ENCODE measurements at places on chromosomes 6 and 20.

DNA sequence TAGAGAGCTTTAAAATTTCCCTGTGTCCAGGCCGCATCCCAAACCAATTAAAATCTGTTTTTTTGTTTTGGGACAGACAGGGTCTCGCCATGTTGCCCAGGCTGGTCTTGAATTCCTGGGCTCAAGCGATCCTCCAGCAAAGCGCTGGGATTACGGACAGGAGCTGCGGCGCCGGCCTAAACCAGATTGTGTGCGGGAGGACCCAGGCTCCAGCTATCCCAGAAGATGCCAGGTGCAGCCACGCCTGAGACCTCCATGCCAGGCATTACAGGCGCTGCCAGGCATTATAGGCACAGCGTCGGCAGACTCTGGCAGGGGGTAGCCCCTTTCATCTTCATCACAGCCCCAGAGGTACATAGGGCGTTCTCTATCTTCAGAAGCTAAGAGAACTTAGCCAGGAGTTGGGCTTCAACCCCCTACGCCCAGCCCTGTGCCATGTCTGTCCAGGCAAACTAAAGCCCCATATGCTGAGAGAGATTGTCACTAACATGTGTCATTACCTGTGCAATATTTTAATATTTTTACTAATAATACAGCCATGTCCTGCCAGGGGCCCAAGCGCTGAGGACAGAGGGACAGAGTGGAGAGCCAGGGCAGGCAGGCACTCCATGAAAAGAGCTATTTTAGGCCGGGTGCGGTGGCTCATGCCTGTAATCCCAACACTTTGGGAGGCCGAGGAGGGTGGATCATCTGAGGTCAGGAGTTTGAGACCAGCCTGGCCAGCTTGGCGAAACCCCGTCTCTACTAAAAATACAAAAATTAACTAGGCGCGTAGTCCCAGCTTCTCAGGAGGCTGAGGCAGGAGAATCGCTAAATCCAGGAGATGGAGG is 9.8 kb upstream of the GRM4 start:
- DNase-seq, result no peak

GRCh38 chr6:22956029-22956681 is 386.8 kb downstream of the HDGFL1 start:
- DNase-seq, result no peak

DNA sequence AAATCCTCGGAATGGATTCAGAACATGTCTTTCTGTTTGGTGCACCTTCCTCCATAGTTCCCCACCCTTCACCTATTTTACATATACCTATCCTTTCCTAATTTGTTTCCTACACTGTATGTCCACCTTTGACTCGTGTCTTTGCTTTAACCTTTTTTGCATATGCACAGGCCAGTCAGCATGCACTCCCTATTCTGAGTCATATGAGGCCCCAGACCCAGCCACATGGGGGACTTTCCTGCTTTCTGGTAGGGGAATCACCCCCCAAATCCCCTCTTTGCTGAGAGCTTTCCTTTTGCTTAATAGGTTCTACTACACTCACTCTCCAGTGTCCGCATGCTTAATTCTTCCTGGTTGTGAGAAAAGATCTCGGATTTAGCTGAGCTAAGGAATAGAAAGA is 393.8 kb upstream of the IMPG1 start:
- no peak for DNase-seq

- no peak for DNase-seq
Observed at GRCh38 chr6:99099243-99099642, 151.5 kb upstream of the FBXL4 start.

GRCh38 chr6:95517004-95517403 is 60.3 kb upstream of the MANEA start:
- DNase-seq, result no peak

DNA sequence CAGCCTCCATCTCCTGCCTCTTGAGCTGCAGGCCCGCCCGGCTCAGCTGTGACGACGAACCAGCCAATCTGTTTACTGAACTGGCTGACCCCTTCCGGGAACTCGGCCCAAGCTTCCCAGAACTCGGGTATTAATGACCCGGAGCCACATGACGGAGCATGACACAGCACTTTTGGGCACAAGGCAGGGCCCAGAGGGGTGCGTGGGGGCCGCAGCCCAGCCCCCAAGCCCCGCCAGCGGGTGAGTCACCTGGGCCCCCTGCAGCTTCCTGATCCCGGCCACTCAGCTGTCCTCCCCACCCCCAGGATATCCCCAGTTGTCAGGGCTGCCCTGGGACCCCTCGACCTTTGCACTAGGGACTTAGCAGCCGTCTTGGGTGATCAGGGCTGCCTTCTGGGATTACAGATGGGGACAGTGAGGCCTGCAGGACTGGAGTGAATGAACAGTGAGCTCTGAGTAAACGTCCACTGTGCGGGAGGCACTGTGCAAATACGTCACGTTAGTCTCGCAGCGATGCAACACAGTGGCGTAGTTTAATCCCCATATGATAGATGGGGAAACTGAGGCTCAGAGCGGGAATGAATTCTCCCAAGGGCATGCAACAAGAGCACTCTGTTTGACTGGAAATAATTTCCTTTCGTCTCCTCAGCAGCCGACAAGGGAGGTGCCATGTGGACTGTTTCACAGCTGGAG is 102.1 kb downstream of the CEBPB start:
- no peak for DNase-seq

- no peak for DNase-seq
Observed at GRCh38 chr20:51508780-51509179, 33.7 kb downstream of the NFATC2 start.

- DNase-seq, result no peak
Observed at GRCh38 chr6:45714741-45715507, 300.7 kb downstream of the CLIC5 start.

DNA sequence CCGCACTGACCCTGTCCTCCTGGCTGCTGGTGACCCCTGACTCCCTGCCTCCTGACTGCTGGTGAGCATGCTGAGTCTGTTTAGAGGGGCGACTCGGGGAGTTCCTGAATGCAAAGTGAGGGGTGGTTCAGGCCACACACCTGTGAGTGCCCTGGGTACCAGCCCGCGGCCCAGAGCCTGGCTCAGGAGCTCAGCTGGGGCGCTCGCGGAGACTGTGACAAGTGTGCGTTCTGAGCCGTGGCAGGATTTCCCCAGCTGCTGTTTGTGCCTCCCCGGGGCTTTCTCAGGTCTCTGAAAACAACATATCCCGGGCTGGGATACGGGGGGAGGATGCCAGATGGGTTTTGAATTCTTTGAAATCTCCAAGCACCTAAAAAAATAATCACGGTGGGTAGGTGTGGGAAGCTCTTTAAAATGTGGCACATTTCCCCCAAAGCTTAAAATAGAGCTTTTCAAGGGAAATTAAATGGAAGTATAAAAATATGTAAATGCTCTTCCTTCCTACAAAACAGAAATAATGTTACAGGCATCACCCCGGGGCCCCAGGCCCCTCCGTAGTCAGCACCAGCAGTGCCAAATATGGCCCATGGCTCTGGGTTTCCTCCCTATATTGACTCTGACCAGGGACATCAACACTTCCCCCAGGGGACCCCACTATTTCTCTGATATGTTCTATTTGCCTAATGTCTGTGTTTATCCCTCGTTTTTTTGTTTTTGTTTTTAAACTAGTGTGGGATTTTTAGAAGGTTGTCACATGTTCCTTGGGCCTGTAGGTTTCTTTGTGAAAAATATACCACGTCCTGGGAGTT is 49.9 kb upstream of the TAGAP start:
- no peak for DNase-seq

GRCh38 chr6:146315381-146316174 is 228.1 kb upstream of the RAB32 start:
- DNase-seq, result no peak

- peak; percentile 18 for DNase-seq
Observed at GRCh38 chr6:26240157-26241032, 124.6 kb upstream of the BTN3A2 start.

GRCh38 chr6:68196645-68197044 is 438.4 kb upstream of the ADGRB3 start:
- no peak for DNase-seq

DNA sequence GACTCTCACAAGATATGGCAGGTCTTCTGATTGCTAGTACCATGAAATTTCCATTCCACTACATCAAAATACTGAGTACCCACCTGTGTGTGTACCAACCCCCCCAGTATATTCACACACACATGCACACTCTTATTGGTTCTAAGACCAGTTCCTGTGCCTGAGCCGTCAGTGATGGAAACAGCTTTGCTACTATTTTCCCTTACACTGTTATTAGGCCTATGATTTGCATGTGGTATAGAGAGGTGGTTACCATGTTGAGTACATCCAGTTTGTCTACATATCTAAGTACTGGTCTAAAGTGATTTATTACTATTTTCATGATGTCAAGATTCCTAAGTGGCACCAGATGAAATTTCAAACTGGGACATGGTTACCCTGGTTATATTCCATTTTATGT is 459.9 kb downstream of the BCKDHB start:
- no peak for DNase-seq

GRCh38 chr20:59017493-59018231 is 1.6 kb upstream of the TUBB1 start:
- DNase-seq, result no peak

- DNase-seq, result no peak
Observed at GRCh38 chr20:14777591-14777990, 440.2 kb upstream of the FLRT3 start.

GRCh38 chr20:45950330-45950646 is 15.8 kb downstream of the PCIF1 start:
- no peak for DNase-seq

DNA sequence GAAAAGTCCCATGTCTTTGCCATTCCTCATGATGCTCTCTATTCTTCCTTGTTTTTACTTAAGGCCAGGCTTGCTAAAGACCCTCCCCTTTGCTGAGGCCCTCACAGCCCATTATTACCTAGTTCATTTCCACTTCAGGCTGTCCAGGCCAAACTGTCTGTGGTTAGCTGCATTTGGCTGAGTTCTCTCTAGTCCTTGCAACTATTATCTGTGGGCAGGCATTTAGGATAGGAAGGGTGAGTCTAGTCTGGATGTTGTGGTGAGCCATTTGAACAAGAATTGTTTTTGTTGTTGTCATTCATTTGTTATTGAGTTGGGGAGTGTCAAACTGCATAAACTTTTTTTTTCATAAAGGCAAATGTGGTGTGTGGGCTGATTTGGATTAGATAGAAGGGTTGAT is 182.4 kb downstream of the CD109 start:
- DNase-seq, result no peak

GRCh38 chr6:148878683-148879082 is 131.9 kb downstream of the UST start:
- no peak for DNase-seq

Data from activated CD8-positive, alpha-beta memory T cell treated with anti-CD3 and anti-CD28 coated beads for 4 hours (primary cell).